NCI-H187 (cell line): ENCODE measurements at places on chromosomes 7 and 10.

GRCh38 chr10:14904316-14904732, 25.7 kb downstream of the SUV39H2 start:
- no peak for DNase-seq

DNA sequence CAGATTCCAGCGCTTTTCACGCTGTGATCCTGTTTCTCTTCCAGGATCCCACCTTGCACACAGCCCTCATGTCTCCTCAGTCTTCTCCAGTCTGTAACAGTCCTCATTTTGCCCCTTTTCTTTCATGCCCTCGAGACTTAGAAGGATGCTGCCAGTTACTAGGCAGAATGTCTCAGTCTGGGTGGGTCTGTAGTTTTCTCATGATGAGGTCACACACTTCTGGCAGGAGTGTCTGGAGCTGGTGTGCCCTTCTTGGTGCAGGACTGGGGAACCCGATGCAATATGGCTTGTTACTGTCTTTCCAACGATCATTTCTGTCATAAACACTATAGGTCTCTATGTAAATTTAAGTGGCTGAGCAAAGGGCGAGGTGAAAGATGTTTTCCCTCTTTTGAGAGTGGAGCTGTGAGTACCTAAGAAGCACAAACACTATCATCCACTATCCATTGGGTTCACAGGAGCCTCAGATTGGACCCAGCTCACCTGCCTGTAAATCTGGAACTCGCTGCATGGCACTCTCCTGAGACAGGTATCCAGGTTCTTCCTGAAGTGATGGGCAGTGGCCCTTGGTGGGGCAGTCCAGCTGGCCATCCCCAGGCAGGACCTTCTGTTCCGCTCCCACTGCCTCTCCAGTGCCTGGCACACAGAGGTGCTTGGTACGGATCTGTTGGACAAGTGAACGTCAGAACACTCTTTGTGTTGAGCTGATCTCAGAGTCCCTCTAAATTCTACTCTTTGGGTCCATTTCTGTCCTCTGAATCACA, 64.3 kb upstream of the ZNF32 start:
- DNase-seq = no peak

- no peak for DNase-seq
These were observed 34.7 kb upstream of the CALN1 start for GRCh38 chr7:72446591-72447462.

GRCh38 chr10:9305018-9305655, 1250.6 kb downstream of the GATA3 start:
- no peak for DNase-seq

- DNase-seq = no peak
These were observed 23.2 kb downstream of the CALCR start for GRCh38 chr7:93551063-93551895.

DNA sequence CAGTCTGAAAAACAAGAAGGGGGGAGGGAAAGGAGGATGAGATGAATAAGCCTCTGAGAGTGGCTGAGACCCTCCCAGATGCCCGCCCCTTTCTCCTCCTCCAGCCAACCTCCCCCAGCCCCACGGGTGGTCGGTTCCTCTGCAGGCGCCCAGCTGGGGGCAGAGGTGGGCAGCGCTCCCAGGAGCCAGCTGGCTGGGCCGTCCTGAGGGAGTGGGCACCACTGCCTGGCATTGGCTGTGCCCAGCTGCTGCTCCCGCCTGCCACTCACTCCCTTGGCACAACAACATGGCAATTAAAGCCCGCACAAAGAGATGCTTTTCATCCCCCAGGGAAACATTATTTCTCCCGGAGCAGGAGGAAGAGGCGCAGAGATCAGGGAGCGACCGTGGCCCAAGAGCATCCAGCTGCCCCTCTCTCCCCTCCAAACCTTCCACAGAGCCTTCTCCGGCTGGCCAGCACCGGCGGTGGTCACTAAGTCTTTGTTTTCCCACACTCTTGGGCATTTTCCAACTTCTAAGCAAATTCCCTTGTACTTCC, 107.2 kb downstream of the SPDYE5 start:
- DNase-seq = no peak

- DNase-seq = no peak
These were observed 624 bp upstream of the CEP55 start for GRCh38 chr10:93495654-93496321.

GRCh38 chr10:119268871-119269506, 61.6 kb downstream of the GRK5 start:
- DNase-seq = no peak

DNA sequence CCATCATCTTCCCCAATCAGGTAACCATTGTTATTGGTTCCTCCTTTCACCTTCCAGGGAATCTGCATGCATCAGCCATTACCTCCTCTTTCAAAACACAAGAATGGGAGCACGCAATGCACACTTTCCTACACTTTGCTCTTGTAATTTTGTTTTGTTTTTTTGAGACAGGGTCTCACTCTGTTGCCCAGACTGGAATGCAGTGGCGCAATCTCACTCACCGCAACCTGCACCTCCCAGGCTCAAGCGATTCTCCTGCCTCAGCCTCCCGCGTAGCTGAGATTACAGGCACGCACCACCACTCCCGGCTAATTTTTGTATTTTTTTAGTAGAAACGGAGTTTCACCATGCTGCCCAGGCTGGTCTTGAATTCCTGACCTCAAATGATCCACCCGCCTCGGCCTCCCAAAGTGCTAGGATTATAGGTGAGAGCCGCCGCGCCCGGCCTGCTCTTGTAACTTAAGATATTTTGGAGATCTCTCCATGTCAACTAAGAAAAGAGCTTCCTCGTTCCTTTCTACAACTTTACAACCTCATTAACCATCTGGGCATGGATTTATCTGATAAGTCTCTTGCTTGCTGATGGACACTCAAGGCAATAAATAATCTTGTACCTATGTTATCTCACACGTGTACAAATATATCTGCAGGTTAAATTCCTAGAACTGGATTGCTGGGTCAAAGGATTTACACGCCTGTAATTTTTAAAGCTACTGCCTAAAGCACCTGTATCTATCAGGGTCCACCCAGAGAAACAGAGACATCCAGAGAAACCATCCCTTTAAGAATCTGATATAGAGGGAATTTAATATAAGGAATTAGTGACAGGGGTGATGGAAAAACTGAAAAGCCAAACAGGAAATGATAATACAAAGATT, 4.2 kb downstream of the CYTH3 start:
- no peak for DNase-seq

DNA sequence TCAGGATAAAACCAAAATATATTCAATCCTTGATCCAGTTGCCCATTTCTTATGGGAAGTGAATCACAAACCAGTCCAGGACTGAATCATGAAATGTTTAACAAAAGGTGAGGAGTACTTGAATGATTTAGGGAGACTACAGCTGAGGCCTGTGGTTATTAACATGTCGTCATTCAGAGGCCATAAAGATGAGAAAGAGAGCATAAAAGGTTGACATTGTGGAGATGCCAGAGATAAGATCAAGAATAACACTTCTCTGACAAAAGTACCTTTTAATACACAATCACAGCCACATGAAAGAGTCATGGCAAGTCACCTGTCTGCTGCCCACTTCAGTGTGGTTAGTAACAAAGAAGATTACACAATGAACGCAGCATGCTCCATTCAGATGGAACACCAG, 1195.7 kb upstream of the SORCS1 start:
- DNase-seq = no peak

DNA sequence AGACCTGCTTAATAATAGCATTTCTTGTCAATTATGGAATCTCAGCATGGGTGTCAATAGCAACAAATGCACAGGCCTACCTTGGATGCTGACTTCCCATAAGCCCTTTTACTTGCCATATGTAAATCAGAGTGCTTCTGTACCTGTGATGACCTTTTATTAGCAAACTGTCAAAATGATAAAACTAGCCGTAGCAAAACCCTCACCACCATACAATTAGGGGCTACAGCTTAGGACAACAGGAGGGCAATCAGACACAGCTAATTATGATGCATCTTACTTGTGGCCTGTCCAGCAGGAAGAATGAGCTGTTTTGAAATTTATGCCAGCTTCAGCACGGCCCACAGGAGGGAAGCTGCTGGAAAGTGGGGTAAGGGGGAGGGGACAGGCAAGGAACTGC, 201.6 kb downstream of the TAX1BP1 start:
- no peak for DNase-seq

GRCh38 chr7:111012799-111013675, 77.9 kb upstream of the LRRN3 start:
- DNase-seq = no peak

DNA sequence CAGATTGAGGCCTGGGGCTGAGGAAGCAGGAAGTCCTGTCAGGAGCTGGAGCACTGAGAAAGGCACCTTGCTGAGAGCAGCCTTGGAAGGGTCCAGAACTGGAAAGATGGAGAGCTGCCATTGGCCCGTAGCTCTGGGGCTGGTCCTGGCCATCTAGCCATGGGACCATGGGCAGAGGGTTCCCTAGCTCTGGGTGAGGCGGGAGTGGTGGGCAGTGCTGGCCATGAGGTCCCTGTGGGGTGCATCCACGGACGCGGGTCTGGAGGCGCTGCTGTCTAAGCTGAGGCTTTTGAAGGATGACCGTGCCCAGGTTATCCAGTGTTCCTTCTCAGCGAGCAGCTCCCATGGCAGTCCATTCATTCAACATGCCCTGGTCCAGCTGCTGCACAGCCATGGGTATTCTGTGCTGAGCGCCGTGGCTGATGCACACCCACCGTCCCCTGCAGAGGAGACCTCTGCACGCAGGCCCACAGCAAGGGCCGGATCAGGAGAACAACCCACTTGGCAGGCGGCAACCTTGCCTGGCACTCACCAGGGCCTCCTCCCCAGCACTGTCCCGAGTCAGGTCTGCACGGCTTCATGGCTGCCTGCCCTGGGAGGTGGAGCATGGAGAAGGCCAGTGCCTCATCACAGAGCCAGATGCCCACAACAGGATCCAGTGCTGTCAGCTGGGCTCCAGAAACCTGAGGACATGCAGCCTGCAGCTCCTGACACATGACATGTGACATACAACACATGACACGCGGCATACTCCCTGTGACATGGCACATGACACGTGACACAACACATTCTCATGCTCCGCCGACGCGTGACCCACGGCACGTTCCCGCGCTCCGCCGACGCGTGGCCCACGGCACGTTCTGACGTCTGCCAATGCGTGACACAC, 121.9 kb downstream of the INPP5A start:
- no peak for DNase-seq

GRCh38 chr10:7486528-7486927, 75.7 kb upstream of the SFMBT2 start:
- DNase-seq = no peak

DNA sequence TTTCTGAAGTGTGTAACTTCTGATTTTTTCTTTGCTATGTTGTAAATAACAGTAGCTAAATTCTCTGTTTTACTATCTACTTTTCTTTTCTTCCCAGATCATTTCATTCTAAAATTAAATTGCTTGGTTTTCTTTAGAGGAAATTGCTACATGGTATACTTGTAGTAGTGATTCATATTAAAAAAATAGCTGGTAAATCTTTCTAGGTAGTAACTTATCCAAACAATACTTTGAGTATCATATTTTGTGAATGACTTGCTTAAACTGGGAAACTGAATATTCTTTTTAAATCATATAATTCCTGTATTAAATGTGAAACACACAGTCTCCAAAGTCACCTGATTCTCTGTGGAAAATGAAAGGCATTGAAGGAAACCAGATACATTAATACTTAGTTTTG, 85.5 kb downstream of the ZNRF2 start:
- no peak for DNase-seq

GRCh38 chr10:4470231-4470835, 355.7 kb upstream of the AKR1E2 start:
- no peak for DNase-seq

- no peak for DNase-seq
These were observed 490.7 kb downstream of the RPS24 start for GRCh38 chr10:78524342-78524741.

DNA sequence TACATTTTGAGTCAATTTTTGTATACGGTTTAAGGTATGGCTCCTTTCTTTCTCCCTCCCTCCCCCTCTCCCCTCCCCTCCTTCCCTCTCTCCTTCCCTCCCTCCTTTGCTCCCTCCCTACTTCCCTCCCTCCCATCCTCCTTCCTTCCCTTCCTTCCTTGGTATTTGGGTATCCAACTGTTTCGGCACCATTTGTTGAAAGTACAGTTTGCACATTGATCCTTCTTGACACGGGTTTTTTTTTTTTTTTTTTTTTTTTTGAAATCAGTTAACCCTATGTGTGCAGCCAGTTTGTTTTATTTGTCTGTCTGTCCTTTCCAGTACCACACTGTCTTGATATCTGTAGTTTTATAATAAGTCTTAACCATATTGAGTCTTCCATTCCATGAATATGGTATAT, 39.9 kb upstream of the INSYN2A start:
- no peak for DNase-seq

DNA sequence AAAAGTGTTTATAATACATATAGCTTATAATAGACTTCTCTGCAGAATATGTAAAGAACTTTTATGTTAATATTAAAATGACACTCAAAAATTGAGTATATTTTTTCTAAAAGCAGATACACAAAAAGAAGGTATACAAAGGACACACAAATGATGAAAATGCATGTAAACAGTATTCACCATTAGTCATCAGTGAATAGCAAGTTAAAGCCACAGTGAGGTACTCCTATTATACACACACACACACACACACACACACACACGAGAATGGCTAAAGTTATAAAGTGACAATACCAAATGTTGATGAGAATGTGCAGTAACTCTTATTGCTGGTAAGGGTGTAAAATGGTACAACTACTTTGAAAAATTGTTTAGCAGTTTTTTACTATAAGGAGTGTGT, 92.9 kb downstream of the ITGB1 start:
- no peak for DNase-seq

DNA sequence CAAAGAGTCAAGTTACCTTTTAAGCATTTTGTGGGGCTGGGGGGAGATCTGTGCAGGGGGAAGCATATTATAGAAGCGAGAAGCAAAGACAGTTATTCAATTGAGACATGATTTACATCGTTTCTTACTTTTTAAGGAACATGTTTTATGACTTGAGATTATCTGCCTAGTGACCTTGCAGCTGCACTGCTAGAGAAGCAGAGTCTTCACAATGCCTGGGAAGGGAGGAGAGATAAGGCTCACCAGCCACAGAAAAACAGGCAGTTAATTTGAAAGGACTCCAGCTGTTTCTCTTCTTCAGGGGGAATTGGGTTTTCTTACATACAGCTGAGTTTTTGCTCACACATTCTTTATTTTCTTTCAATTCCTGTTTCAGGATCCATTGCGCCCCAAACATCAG, 31.0 kb downstream of the PHYH start:
- no peak for DNase-seq

GRCh38 chr10:70348228-70348850, 34.1 kb downstream of the LRRC20 start:
- DNase-seq = no peak

DNA sequence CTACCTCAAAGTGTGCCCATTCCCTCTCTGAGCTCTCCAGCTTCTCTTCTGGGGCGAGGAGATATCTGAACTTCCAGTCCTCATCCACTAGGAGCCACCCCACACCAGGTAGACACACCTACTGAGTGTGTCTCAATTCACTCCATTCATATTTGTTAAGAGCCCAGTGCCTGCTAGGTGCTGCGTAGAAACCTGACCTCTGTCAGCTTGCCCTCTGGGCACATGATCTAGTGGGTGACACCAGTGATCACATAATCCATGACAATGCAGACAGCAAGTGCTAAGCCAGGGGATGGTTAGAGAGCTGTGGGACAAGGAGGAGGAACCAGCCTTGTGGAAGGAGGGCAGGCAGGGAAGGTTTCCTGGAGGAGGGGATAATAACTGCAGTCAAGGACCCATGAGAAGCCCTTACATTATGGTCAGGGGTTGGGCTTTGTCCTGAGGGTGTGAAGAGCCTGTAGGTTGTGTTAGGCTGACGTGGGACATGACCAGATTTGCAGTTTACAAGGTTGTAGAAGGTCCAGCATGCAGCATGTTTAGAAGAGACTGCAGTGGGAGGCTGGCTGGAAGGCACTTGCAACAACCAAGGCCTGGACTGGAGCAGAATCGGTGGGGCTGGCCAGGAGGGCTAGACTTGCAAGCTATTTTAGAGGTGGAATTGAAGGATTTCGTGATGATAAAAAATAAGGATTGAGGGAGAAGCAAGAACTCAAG, 81.8 kb downstream of the COL13A1 start:
- DNase-seq = no peak
